Dorsolateral prefrontal cortex (tissue), 122 donors: ENCODE measurements at places on chromosomes 7 and 10.
A peak's percentile ranks its signal among the peaks of the same experiment; 100 is the strongest.

- DNase-seq, result peak; percentile 67
Observed at GRCh38 chr7:137760111-137760510, 86.7 kb downstream of the DGKI start.

- DNase-seq, result no peak
Observed at GRCh38 chr7:124857672-124858235, 71.9 kb downstream of the POT1 start.

GRCh38 chr7:99974681-99975080 is 1.1 kb downstream of the AZGP1 start:
- no peak for DNase-seq

- no peak for DNase-seq
Observed at GRCh38 chr10:74120911-74121310, 29.7 kb downstream of the AP3M1 start.

GRCh38 chr10:69673521-69673920 is 43.5 kb downstream of the FAM241B start:
- DNase-seq, result no peak

- no peak for DNase-seq
Observed at GRCh38 chr7:83614112-83614511, 34.8 kb downstream of the SEMA3E start.

DNA sequence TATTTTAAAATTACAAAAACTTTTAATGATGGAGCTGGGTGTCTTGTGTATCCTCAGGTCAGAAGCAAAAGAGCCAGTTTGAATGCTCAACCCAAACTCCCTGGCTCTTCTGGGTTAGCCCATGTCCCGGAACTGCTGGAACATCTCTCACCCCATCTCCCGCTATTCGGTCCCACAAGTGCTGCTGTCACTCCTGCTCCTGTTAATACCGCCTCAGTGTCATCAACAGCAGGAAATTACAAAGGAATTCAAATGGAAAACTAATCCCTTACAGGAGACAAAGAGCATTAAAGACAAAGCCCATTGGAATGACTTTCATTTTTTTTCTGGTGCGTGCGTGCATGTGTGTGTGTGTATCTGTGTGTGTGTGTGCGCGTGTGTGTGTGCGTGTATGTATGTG is 112.0 kb upstream of the C7orf33 start:
- no peak for DNase-seq

DNA sequence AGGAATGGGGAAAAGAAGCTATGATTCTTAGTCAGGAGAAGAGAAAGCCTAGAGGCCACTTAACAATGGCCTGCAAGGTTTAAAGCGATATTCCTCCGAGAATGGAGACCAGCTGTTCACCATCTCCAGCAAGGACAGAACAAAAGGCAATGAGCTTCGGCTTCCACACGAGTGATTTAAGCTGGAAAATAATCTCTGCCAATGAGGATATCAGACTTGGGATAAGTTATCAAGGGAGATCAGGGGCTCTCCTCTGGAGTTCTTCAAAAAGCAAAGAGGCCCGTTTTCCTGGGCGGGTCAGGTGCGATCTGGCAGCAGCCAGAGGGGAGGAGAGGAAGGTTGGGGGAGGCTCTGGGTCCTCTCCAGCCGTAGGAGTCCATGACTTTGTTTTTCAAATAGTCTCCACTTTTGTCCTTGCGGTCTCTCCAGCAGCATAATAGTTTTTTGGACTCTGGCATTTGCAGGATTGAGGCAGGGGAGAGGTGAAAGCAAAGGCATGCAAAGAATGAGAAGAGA is 211.3 kb downstream of the SKIDA1 start:
- DNase-seq, result no peak

GRCh38 chr10:30819341-30820181 is 190.0 kb upstream of the LYZL2 start:
- DNase-seq, result no peak

- no peak for DNase-seq
Observed at GRCh38 chr10:61753453-61753852, 90.7 kb downstream of the CABCOCO1 start.

DNA sequence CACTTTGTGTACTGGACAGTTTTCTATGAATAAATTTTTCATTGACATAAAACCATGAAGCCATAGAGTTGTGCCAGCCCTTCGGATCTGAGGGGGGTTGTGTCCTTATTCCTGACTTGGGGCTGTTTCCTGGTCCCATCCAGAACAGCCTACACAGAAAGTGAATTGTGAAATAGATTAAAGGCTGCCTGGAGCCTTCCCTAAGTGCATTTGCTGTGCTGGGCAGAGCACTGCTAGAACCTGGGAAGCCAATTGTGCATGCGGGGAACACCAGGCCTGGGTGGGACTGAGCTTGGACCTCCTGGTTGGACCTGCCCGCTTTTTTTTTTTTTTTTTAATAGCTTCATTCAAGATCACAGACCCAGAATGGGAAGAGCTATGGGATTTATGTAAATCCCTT is 238.9 kb downstream of the ARHGAP21 start:
- no peak for DNase-seq

GRCh38 chr7:150858236-150859197 is 6.2 kb downstream of the AOC1 start:
- no peak for DNase-seq

- no peak for DNase-seq
Observed at GRCh38 chr10:119439922-119440321, 102.6 kb downstream of the RGS10 start.
